ENCODE measurements at places on chromosomes 11 and 22.

DNA sequence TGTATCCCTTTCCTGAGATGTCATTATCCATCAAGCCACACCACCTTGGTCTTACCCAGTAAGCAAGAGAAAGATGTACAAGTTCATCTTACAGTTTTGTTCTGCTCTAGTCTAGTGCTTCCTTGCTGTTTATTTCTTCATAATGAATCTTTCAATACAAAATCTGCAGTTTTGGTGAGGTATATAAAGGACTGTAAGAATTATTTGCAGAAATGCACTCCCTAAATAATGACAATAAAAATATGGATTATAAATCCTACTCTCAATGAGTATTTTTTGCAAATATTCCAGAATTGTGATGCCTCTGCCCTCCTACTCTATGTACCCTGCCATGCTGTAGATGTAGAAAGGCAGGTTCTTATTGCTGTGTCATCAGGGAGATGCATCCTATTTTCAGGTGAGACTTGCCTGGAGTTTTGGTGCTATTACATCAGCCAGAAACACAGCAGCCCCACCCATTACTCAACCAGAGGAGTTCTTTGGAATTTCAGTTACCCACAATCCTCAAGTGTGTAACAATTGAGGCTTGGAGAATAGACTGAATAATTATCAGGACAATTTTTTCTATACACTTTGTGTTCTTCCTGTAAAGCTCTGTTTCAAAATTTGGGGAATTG, at the start of gene OR10S1:
OR10S1 (minus strand) TSS at position 51 of the 617 bp plus-strand sequence. CDS start 117 bp downstream, outside the sequence.
- no peak for DNase-seq

DNA sequence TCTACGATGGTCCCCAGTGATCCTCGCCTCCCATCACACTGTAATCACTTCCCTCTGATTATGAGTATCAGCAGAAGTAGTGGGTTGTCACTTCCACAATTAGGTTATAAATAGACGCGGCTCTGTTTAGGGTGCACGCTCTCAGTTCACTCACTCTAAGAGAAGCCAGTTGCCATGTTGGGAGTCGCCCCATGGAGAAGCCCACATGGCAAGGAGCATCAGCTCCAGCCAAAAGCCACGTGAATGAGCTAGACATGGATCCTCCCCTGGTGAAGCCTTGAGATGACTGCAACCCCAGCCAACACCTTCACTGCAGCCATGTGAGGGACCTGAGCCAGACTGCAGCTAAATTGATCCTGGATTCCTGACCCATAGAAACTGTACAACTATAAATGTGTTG, 26.4 kb upstream of the MYOD1 start:
- no peak for DNase-seq

- DNase-seq = no peak
Observed at GRCh38 chr11:118602331-118602730, 5.1 kb upstream of the PHLDB1 start.

DNA sequence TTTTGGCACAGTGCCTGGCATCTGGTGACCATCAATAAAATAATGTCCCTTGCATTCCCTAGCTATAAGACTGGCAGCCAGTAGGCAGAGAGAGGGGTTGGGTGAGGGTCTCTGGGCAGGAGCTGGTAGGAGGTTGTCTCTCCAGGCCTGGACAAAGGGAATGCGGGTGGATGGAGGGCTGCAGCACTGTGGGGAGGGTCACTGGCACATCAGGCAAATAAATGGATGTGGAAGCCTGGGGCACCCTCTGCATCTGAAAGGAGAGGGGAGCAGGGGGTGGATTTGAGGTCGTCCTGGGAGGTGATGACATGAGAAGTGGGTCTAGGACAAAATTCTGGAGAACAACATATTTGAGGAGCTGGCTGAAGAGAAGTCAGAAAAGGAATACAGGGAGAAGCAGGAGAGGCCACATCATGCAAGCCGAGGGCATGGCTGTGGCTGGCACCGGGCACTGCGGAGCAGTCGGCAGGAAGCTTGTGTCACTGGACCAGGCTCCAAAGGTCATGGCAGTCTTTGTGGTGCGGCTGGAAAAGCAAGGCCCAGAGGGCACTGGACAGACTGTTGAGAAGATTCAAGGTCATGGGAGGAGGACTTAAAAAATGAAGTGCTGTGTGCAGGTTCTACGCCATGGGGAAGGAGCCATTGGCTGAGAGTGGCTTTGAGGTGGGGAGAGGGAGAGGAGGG, 36.5 kb upstream of the THY1 start:
- DNase-seq = no peak

GRCh38 chr11:15223318-15223717, 108.6 kb downstream of the INSC start:
- DNase-seq = no peak

- no peak for DNase-seq
Observed at GRCh38 chr11:78577495-78577894, 2.8 kb upstream of the NARS2 start.

All from NCI-H1417 treated with DMSO at 0.1 percent for 48 hours (cell line).